ENCODE measurements at places on chromosomes 16 and 17. TPM values are rescaled to one million over a fixed set of nuclear protein-coding genes. Genes with fewer than 3 reads are reported as not detected.

GRCh38 chr16:21663889-21664647 lies at the start of gene OTOA:
Gene OTOA (plus strand): TSS chr16:21663968. CDS start chr16:21678515, 14,547 bp downstream.
- no peak for DNase-seq

- no peak for DNase-seq
These were observed 121.9 kb downstream of the DNAH3 start for GRCh38 chr16:21028728-21029127.

DNA sequence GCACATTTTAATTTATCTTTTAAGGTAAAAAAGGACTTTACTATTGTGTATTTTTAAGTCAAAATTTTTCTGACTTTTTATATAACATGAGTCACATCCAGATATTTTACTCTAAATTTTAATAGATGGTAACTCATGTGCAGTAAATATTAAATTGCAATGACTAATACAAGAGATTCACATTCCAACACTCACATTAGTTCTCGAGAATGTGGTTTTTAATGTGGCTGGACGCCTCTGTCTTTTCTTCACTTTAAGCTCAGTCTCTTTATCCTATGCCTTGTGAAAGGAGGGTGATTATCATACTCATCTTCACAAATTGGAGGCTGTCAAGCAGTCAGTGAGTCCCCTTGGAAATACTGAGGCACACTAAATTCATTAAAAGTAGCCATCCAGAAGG lies 315.6 kb downstream of the HS3ST3B1 start:
- no peak for DNase-seq

DNA sequence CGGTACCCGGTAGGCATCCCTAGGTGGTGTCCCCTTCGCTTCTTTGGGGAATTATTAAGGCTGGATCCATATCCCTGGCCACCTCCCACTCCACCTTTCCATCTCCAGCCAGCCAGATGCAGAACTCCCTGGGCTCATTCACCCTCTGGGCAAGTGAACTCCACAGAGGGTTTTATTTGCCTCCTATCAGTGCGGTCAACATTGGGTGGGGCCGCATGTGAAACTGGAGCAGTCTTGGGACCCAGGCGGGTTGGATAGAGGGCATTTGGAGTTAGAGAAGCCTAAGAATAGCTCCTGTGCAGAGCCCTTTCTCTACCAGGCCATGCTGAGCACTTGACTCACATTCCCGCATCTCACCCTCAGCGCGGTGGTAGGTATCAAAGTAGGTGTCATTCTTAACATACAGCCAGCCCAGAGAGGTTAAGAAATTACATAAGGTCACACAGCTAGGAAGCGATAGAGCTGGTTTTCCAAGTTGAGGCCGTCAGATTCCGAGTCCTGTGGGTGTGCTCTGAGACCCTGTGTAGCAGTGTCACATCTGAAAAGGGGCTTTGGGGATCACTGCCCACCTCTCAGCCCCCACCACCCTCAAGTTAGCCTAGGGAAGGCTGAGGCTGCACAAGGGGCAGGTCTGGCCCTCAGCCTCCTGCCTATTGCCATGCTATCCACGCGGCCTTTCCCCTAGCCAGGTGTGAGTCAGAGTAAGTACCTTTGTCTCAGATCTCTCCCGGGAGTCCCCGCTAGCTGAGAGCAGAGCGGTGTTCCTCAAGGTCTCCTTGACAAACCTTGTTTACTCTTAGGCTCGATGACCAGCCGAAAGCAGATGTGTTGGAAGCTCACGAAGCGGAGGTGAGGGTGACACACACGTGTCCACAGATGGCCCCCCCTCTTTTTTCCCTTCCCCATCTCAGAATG lies 26.9 kb upstream of the LGALS9 start:
- DNase-seq: no peak

GRCh38 chr17:50265690-50266315 lies 8.5 kb upstream of the TMEM92 start:
- no peak for DNase-seq

DNA sequence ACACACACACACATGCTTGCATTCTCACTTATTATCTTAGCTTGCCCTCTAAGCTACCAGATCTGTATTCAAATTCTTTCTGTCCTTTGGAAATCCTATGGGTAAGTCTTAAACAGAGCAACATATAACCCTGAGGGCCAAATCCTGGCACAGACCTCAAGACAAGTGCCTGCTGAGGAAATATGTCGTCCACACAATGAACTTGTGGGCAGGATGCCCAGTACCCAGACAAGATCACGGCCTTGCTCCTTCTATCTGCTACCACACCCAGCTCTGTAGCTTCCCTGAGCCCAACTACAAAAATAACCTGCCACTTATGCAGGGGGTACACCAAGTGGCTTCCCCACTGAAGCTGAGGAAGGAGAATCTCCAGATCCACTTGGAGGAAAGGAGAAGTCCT lies 37.3 kb upstream of the FA2H start:
- no peak for DNase-seq

SREBF1 gene
- 116 TPM for total RNA-seq

CD7 gene
- total RNA-seq: 3.8 TPM

Data from G401 (cell line).